ENCODE measurements at places on chromosomes 11 and 22. TPM values are rescaled to one million over a fixed set of nuclear protein-coding genes. Genes with fewer than 3 reads are reported as not detected.

DNA sequence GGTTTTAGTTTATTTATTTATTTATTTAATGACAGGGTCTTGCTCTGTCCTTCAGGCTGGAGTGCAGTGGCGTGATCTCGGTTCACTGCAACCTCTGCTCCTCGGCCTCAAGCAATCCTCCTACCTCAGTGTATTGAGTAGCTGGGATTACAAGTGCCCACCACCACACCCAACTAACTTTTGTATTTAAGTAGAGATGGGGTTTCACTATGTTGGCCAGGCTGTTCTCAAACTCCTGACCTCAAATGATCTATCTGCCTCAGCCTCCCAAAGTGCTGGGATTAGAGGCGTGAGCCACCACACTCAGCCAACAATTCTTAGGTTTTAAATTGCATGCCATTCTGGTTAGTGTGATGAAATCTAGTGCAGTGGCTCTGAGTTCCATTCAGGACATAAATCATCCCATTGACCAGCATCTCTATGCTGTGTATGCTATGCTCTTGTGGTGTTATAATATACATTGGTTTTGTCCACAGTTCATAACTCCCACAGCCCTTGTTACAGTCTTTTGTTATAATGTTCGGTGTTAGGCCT, 28.5 kb downstream of the ZNF280B start:
- DNase-seq: no peak

Gene C11orf52
- total RNA-seq: 2.8 TPM

Gene TRIM64C
- total RNA-seq: not detected

DNA sequence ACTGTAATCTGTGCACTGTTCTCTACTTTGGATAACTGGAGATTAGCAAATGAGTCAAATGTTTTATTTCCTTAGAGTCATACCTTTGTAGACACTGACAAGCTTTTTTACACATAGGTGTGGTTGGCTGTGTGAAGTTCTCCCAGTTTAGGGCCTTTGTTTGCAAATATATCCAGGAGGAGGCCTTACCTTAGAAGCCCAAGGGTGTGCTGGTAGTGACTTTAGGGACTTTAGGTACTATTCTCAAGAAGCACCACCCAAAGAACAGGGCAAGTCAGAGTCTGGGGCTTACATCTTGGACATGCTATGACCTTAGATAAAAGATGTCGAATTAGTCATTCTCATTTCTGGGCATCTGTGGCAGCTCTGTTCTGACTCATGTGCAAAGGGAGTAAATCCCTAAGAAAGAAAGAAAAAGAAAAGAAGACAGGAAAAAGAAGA, 4.8 kb upstream of the FAR1 start:
- no peak for DNase-seq

- no peak for DNase-seq
Observed at GRCh38 chr22:32546496-32546895, 71.9 kb downstream of the FBXO7 start.

DNA sequence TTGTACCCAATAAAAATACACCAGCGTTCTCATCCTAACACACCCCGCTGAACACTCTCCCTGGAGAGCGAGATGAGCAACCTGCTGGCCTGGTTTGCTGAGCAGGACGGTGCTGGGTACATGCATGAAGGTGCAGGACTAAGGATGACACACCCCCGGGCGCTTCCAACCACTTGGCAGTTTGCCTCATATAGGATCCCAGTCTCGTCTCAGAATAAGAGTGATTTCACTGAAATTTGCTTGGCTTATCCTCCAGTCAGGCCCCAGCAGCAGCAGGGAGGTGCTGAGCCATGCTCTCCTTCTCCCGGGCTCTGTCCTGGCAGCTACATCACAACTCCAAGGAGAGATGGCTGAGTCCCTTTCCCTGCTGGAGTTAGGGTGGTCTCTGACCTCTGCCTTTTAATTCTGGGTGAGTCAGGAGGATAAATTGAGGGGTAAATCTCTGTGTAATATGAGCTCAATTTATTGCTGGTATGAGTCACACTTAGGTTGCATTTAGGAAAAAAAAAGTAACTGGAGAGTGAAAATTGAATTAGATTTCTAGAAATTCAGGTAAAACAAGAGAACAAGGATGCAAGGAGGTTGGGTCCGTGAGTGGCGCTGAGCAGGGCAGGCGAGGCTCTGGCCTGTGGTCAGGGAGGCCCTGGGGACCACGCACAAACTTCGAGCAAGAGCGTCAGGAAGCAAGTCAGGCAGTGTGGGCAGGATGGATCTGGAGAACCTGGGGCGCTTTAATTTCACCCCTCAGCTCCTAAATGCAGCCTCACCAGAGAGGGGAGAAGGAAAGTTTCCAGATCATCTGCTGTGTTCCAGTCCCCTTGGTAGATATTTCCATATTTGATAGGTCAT, 974.0 kb downstream of the TBC1D22A start:
- DNase-seq: no peak

Gene CRACR2B
- 28.8 TPM for total RNA-seq

GRCh38 chr11:71199226-71199820, 53.1 kb downstream of the SHANK2 start:
- no peak for DNase-seq

Gene PGA4
- 0.64 TPM for total RNA-seq

GRCh38 chr11:64994318-64994717, 2.5 kb downstream of the BATF2 start:
- no peak for DNase-seq

DNA sequence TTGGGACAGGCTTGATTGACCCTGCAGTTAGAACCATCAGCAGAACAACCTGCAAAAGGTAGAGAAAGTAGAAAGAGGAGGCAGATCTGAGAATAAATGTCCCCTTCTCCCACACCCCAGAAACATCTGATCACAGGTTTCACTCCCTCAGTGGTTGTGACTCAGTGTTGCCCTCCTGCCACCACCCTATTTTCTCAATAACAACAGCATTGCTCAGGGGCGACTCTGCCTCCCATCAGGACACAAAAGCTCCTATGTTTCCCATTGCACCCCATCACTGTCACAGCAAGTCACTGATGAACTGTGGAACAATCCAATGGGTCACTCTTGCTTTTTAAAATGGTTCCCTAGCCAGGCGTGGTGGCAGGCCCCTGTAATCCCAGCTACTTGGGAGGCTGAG, 110.2 kb downstream of the RASSF10 start:
- DNase-seq: no peak

GRCh38 chr22:38075105-38075825, 8.7 kb downstream of the SLC16A8 start:
- no peak for DNase-seq

DNA sequence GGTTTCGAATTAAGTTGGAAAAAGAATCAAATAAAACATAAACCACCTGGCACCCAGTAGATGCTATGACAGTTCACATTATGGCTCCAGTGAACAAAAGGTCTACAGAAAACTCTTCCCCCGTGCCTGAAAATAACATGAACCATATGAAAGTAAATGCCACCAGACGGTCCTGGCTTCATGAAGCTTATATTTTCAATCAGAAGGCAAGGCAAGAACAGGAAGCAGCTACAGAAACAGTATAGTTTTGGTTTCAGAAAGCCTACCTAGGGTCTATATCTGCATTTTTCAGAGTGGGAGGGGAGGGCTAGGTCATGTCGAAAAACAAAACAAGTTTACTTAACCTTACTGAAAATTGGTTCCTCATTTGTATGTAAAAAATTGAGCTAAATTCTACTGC, 9.8 kb downstream of the RAB30 start:
- DNase-seq: no peak

GRCh38 chr22:44025171-44026065, 1.3 kb downstream of the PARVB start:
- DNase-seq: no peak

Gene RNF121
- 37.3 TPM for total RNA-seq

Gene TEX54
- total RNA-seq: not detected

Gene FGF19
- total RNA-seq: not detected

Gene NLRP10
- total RNA-seq: not detected

Gene OR4S2
- not detected for total RNA-seq

Gene MS4A7
- not detected for total RNA-seq

DNA sequence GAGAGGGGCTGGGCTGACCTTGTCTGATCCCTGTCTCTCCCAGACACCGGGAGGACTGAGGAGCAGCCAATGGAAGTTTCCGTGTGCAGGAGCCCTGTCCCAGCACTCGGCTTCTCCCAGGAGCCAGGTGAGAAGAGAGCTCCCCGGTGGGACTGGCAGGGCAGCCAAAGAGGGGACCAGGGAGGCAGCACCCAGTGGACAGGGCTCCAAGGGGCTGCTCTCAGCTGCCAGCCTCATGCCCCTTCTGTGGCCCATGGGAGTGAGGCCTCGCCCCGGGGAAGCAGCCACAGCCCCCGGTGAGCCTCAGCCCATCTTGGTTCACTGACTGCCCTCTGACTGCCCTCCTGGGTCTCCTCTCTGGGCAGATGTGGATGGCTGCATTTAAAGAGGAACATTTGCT, 6.8 kb downstream of the SCO2 start:
- DNase-seq: no peak

GRCh38 chr11:117928446-117929141, 608 bp downstream of the TMPRSS13 start:
- no peak for DNase-seq

Gene UBTFL1
- total RNA-seq: not detected

GRCh38 chr22:49971232-49972162, 10.9 kb downstream of the PIM3 start:
- peak; percentile 23 for DNase-seq
